Fibroblast of skin of right biceps (primary cell): ENCODE measurements at places on chromosomes 2 and 18.

DNA sequence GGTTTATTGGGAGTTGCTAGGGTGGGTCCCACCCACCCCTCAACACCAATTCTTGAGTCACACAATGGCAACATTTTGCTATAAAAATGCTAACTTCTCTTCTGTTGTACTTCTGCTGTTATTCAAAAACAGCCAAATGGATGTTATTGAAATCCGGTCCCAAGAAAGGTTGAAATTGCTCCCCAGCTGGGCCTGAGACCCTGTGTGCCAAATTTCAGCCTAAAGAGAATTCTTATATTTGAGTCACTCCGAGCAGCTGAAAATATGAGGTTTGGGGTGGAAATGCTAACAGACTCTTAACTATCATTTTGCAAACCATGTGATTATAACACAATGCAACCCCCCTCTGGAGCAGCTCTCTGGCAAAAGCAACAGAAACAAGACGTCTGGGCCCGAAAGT, 27.0 kb upstream of the ACVR1 start:
- DNase-seq: no peak

DNA sequence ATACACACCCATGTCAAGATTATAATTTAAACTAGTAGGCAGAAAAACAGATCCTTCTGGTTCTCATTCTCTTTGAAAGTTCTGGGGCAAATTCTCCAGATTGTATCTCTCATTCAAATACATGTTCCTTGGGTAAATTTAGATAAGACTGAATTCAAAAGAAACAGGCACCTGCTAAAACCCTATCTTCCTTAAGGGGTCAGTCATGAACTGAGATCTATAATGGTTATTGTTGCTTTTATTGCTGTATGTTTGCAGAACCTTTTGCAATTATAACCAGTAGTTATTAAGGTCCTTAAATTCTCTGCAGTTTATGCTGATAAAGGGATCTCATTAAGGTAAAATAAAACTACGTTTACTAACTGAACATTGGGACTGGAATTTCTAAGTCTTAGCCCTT, 83.5 kb downstream of the MYO5B start:
- no peak for DNase-seq

DNA sequence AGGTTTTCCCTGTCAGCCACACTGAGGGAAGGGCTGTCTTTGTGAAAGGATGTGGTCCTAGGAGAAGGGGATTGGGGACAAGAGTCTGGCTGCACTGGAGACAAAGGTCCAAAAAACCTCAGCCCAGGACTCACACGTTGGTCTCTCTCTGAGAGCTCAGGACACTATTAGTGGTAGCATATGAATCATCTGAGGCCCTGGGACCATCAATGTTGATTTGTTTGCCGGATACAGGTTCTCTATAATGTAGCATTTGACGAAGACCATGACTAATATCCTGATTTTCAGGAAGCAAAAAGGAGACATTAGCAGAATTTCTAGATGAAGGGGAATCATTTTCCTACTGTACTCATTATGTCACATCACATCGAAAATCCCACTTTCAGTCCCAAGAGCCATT, 22.2 kb upstream of the DNAH6 start:
- peak; percentile 74 for DNase-seq

DNA sequence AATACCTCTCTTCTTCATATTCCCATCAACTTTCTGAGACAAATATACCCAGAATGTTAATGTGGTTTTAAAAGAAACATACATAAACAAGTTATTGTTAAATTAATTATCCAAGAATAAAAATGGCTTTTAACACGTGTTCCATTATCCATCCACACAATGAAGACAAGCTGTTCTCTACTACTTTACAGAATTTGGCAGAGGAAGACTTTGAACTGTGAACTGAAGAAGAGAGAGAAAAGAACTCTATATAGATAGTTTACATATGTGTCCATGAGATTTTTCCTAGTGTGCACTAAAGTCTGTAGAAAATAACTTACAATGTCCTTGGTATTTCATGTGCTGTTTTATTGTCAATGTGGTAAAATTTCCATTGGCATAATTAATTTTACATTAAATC, 207.0 kb upstream of the COL3A1 start:
- DNase-seq: no peak

GRCh38 chr2:70049255-70049654, 38.0 kb upstream of the PCBP1 start:
- no peak for DNase-seq
